ENCODE measurements at places on chromosomes 3 and 15.

GRCh38 chr3:12752809-12753208 is 6.2 kb downstream of the TMEM40 start:
- no peak for DNase-seq

- DNase-seq, result no peak
Measured at GRCh38 chr3:2940062-2940461, 170.1 kb downstream of the IL5RA start.

GRCh38 chr3:29026286-29026685 is 254.6 kb upstream of the RBMS3 start:
- no peak for DNase-seq

GRCh38 chr3:187165144-187165543 is 25.8 kb upstream of the RPL39L start:
- DNase-seq, result peak; percentile 48

DNA sequence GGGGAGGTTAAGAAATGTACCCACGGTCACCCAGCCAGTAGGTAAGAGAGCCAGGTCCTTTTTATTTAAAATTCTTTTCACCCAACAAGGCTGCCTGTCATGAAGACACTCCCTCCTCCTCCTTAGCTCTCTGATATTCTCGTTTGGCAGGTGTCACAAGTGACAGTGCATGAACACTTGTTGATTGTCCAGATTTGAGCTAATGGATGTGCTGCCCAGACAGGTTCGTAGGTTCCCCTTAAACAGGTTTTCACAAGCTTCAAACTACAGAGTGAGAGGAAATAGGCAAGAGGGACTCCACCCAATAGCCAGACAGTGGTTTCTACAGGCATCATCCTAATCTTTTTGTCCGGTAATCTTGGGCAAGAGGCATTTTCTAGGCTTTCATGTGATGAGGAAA is 32.2 kb downstream of the ATP13A4 start:
- DNase-seq, result no peak

GRCh38 chr3:29064085-29064484 is 216.8 kb upstream of the RBMS3 start:
- DNase-seq, result no peak

DNA sequence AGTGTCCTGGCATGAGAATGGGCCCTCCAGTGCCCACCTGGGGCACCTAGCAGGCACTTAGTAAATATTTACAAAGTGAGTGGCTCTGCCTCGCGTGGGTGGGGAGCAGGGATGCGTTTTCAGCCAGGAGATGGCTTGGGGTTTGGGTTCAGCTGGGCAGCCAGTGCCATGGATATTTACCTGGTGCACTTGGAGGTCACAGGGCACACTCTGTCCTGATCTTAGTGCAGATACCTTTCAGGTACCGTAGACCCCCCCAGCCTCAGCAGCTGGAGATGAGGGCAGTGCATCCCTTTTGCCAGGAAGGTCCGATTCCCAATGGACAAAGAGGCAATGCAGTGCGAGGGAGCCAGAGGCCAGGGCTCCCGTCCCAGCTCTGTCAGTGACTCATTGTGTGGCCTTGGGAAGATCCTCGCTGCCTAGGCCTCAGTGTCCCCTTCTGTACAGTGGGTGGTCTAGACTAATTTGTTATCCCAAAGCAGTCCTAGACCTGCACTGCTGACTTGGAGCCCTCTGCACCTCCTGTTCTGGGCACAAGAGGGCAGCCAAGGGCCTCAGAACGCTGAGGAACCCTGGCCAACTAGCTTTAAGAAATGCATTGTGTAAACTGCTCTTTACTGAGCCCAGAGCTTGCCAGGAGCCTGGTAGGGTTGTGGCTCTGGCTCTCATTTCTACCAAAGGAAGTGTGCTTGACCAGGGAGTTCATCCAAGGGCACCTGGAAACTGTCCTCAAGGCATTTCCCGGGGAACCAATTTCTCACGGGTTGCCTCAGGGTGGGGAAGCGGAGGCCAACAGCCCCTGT is 16.0 kb downstream of the HDAC11 start:
- peak; percentile 67 for DNase-seq

GRCh38 chr15:94411846-94412245 is 180.5 kb downstream of the MCTP2 start:
- no peak for DNase-seq

- DNase-seq, result no peak
Measured at GRCh38 chr3:147336543-147337278, 69.6 kb downstream of the ZIC4 start.

DNA sequence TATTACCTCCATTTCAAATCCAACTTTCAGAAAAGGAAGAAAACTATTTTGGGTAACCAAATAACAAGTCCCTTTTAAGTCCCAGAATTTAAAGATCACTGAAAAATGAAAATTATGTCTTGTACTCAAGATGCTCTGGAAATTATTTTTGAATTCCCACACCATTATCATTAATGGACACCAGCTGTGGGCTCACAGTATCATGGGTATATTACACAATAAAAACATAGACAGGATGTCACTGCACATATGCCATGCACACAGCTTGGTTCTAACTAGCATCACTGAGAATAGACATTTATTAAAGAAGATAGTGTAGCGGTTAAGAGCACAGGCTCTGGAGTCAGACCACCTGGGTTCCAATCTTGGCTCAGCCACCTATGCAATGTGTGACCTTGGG is 130.4 kb downstream of the FRMD5 start:
- DNase-seq, result no peak

DNA sequence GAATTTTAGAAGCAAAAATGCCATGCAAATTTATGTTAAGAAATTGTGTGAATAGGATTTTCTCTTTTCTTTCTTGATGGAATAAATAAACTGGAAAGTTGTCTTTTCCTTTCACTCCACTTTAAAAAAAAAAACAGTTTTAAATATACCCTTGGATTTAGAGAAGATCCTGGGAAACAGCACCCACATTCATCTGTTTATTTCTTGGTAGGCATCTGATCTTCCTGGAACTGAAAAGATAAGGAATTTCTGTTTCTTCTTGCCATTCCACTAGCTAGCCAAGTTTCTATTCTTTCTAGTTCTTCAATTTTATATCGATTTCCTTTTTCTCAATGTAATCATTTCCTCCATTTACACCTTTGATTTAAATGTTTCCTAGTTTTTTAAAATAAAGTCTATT is 420.8 kb downstream of the NAALADL2 start:
- DNase-seq, result no peak

DNA sequence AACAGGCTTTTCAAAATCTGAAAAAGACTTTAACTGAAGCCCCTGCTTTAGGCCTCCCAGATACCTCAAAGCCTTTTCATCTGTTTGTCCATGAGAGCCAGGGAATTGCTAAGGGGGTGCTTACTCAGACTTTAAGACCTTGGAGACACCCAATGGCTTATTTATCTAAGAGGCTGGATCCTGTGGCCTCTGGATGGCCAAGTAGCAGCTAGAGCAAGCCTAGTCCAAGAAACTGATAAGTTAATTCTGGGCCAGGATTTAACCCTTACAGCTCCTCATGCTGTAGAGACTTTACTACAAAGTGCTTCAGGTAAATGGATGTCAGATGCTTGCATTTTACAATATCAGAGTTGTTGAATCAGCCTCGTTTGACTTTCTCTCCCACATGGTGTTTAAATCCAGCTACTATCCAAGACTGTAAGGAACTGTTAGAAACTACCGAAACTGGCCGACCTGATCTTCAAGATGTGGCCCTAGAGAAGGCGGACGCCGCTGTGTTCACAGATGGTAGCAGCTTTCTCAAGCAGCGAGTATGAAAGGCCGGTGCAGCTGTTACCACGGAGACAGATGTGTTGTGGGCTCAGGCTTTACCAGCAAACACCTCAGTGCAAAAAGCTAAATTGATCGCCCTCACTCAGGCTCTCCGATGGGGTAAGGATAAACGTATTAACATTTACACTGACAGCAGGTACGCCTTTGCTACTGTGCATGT is 3.3 kb downstream of the DET1 start:
- DNase-seq, result no peak

DNA sequence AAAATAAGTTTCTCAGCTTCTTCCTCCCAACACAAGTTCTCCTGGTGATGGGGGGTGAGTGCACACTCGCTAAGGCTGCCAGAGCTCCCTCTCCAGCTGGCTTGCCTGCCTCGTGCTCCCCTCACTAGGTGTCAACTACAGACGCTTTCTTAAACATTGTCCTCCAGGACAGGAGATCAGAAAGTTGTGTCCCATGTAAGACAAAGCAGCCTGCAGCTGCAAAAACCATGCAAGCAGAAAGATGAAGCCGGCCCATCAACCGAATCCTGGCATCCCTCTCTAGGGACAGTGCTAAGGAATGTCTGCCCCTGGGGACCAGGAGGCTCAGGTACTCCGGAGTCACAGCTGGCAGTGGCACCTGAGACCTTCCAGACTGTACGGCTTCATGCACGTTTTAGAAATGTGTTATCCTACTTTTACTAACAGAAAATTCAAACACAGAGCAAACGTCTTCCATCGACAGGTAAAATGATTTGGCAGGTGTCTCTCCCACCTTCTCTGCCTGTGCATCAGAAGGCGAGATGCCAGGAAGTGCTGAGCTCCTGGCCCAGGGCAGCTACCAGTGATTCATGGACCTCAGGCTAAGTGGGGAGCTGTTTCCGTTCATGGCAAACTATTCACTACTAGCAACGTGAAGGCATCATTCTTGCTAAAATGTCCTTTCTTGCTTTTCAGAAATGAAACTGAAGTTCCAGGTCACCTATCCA is 246.1 kb downstream of the ADAMTS17 start:
- DNase-seq, result no peak
